ENCODE measurements at places on chromosomes 5 and 9.

DNA sequence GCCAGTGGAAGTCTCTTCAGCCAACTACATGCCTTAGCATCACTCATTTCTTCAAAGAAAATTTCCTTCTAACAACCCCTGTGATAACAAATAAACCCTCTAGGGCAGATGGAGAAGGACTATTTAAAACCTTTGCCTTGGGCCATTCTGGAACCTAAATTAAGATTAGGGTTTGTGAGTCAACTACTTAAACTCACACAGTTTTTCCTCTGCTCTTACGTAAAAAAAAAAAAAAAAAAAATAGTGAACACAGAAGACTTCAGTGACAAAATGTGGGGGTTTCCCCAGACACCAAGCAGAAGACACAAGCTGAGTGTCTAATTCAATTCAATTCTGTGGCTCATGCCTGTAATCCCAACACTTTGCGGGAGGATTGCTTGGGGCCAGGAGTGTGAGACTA, 65.8 kb upstream of the ERCC6L2 start:
- H3K27ac ChIP-seq: no peak overlapping the region
- peaks cover 5% of the 10 kb centered on the region for H3K4me1 ChIP-seq
- no peak overlapping the region for H3K4me3 ChIP-seq
- no peaks in the 10 kb centered on the region for H3K36me3 ChIP-seq
- DNase-seq: no peak

- no peaks in the 10 kb centered on the region for H3K36me3 ChIP-seq
- no peak overlapping the region for H3K27ac ChIP-seq
- no peak overlapping the region for H3K4me3 ChIP-seq
Measured at GRCh38 chr9:116475201-116475600, 211.9 kb upstream of the TRIM32 start.

- no peak overlapping the region for H3K4me3 ChIP-seq
- H3K36me3 ChIP-seq: no peaks in the 10 kb centered on the region
- no peaks in the 10 kb centered on the region for H3K27me3 ChIP-seq
- H3K27ac ChIP-seq: no peak overlapping the region
Measured at GRCh38 chr5:56607551-56607950, 207.8 kb upstream of the MAP3K1 start.

DNA sequence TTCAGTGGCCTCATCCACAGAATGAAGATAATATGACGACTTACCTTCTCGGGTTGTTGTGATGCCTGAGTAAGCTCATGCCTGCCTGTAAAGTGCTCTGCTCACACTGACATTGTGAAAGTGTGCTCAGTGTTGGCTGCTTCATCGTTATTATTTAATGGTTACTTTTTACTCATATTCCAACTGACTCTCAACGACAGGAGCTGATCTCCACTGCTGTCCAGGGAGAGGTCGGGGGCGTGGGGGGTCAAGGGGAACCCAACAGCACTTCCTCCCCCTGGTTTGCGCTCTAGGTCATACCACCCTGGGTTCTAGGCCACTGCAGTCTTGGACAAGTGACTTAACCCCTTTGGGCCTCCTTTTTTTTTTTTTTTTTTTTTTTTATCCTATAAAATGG, 52.9 kb upstream of the ANGPTL2 start:
- DNase-seq: no peak
- no peaks in the 10 kb centered on the region for H3K27me3 ChIP-seq
- no peaks in the 10 kb centered on the region for H3K4me1 ChIP-seq
- no peak overlapping the region for H3K27ac ChIP-seq
- H3K36me3 ChIP-seq: no peaks in the 10 kb centered on the region

DNA sequence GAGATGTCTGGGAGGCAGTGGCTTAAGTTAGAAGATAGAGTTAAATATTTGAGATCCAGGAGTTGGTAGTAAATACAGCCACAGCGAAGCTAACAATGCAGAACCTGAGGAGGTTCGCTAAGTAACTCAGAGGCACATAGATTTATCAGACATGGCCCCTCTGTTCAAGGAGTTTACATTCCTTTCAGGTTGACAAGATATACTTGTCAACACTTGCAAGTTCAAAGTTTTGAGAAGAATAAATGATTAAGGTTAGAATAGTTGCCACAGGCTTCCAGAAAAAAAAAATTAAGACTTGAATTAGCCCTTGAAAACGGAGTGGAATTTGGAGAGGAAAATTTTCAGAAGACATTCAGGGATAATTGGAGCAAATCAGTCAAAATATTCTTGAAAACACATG, 658.3 kb upstream of the WWC1 start:
- no peaks in the 10 kb centered on the region for H3K4me1 ChIP-seq
- DNase-seq: no peak
- H3K27ac ChIP-seq: no peak overlapping the region
- no peaks in the 10 kb centered on the region for H3K27me3 ChIP-seq
- no peak overlapping the region for H3K4me3 ChIP-seq

DNA sequence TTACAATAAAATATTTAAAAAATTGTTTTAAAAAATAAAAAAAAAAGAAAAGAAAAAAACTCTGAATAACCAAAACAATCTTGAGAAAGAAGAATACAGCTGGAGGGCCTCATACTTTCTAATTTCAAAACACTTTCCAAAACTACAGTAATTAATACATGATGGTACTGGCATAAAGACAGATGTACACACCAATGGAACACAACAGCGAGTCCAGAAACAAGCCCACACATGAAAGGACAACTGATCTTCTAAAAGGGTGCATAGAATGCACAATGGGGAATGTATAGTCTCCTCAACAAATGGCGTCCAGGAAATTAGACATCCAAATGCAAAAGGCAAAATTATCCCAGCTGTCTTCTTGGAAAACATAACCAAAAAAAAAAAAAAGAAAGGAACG, 99.6 kb downstream of the LURAP1L start:
- no peak overlapping the region for H3K4me3 ChIP-seq
- H3K27me3 ChIP-seq: no peaks in the 10 kb centered on the region
- no peak for DNase-seq
- H3K4me1 ChIP-seq: peaks cover 44% of the 10 kb centered on the region
- H3K27ac ChIP-seq: no peak overlapping the region
- H3K36me3 ChIP-seq: no peaks in the 10 kb centered on the region

GRCh38 chr5:5421149-5421960, 1.1 kb upstream of the ICE1 start:
- peaks cover 5% of the 10 kb centered on the region for H3K27me3 ChIP-seq
- peaks cover 10% of the 10 kb centered on the region for H3K4me1 ChIP-seq
- DNase-seq: peak; percentile 6
- no peak overlapping the region for H3K4me3 ChIP-seq
- peaks cover 17% of the 10 kb centered on the region for H3K36me3 ChIP-seq

DNA sequence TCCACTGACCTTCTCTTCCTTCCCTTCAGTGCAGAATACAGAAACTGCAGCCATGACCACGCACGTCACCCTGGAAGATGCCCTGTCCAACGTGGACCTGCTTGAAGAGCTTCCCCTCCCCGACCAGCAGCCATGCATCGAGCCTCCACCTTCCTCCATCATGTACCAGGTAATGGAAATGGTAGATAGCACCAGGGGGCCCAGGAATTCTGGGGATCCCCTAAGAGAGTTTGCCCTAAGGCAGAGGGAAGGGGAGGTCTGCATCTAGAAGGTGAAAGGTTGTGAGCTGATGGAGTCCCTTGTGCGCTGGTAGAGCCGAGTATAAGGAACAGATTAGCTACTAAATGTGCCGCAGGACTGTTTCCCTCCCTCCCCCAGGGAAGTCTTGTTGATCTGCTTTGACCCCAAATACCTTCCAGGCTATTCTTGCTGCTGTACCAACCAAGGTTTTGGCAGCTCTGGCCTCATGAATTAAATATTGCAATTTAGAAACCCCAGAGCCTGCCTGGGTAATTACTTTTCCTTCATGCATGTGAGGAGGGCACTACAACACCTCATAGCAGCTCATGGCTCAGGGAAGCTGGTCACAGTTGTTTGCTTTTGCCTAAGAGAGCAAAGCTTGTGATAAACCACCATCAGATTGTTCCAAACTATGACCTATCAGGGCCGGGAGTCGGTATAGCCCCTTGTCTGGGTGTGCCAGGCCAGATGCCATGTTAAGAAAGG, 19.6 kb downstream of the CYFIP2 start:
- H3K27me3 ChIP-seq: no peaks in the 10 kb centered on the region
- no peak overlapping the region for H3K4me3 ChIP-seq
- peaks cover 19% of the 10 kb centered on the region for H3K4me1 ChIP-seq
- no peak for DNase-seq

DNA sequence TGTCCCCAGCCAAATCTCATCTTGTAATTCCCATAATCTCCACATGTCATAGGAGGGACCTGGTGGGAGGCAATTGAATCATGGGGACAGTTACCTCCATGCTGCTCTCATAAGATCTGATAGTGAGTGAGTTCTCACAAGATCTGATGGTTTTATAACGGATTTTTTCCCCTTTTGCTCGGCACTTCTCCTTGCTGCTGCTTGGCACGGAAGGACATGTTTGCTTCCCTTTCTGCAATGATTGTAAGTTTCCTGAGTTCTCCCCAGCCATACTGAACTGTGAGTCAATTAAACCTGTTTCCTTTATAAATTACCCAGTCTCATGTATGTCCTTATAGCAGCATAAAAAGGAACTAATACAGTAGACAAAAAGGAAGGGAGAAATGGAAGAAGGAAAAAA, 76.7 kb upstream of the CCNG1 start:
- peaks cover 19% of the 10 kb centered on the region for H3K4me1 ChIP-seq
- H3K4me3 ChIP-seq: no peak overlapping the region
- H3K27me3 ChIP-seq: no peaks in the 10 kb centered on the region
- H3K27ac ChIP-seq: no peak overlapping the region
- H3K36me3 ChIP-seq: no peaks in the 10 kb centered on the region

DNA sequence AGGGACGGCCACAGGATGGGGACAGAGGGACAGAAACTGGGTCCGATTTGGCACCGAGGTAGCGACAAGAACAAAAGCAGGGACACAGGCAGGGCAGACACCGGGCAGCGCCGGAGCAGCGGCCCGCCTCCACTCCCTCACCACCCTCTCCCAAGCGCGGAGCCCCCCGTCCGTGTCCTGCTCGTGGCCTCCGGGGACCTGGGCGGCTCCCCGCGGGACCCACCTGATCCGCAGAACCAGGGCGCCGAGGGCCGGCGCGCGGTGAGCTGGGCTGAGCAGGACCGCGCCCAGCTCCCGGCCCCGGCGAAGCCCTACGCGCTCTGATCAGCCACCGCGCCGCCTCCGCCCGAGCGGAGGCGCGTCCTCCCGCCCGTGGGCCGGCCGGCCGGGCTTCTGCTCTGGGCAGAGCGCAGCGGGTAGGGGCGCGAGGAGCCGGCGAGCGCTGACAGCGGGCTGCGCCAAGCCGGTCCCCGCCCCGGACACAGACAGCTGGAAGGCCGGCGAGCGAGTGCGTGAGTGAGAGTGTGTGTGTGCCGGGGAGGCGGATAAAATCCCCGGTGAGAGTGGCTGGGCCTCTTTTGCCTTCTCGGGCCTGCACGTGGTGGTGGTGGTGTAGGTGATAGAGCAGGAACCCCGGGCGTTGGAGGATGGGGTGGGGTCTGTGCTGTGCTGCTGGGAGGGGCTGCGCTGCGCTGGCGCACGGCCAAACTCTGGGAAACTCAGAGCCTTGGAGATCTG, at the start of gene GGTA1:
Gene GGTA1 (minus strand): TSS at position 418 of the 738 bp plus-strand sequence. CDS start 31,922 bp downstream, outside the sequence.
- H3K27me3 ChIP-seq: peaks cover 71% of the 10 kb centered on the region
- peak within 1 kb of the TSS; percentile 57 for H3K4me3 ChIP-seq
- no peak within 1 kb of the TSS for H3K27ac ChIP-seq
- DNase-seq: peak; percentile 14
- peaks cover 17% of the 10 kb centered on the region for H3K4me1 ChIP-seq

DNA sequence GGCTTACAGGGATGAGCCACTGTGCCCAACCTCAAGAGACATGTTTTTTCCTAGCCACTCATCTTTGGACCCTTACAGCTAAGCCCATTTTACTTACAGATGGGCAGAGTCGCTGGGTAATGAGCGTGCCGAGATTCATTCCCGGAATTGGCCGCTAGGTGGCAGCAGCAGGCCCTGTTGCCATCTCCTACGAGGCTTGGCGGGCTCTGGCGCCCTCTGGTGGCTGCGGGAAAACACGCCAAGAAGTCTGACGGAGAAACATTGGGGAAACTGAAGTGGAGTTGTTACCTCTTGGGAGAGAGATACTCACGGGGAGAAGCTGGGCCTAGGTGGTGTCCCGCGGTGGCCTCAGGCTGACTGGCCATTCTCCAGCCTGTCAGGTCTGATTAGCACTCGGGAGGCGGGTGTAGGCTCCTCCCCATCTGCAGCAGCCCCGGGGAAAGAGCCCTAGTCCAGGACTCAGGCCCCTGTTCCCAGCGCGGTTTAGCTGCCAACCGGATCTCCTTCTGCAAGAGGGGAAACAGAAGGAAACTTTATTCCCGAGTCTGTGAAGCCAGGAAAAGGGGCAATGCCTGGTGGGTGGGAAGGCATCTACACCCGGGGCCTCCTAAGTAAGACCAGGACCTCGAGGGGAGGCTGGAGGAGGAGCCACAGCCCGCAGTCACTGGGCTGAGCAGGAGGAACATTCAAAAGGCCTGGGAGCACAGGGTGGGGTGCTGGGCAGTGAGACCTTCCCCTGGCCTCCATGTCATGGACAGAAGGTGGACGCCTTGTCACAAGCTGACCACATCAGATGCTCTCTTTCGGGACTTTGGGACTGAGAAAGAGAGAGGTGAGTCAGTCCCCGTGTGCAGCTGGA, 9.7 kb downstream of the PTGES2 start:
- peak overlapping the region; percentile 3 for H3K4me3 ChIP-seq
- H3K27me3 ChIP-seq: no peaks in the 10 kb centered on the region
- peak; percentile 91 for DNase-seq
- H3K36me3 ChIP-seq: peaks cover 67% of the 10 kb centered on the region
- peaks cover 16% of the 10 kb centered on the region for H3K4me1 ChIP-seq

GRCh38 chr9:82332018-82332773, 343.6 kb downstream of the SPATA31D1 start:
- H3K4me1 ChIP-seq: peaks cover 17% of the 10 kb centered on the region
- H3K4me3 ChIP-seq: peak overlapping the region; percentile 44
- peak overlapping the region; percentile 70 for H3K27ac ChIP-seq
- DNase-seq: no peak
- H3K27me3 ChIP-seq: no peaks in the 10 kb centered on the region
- no peaks in the 10 kb centered on the region for H3K36me3 ChIP-seq
